Kidney tubule cell (primary cell): ENCODE measurements at places on chromosomes 13 and 19.
A peak's percentile ranks its signal among the peaks of the same experiment; 100 is the strongest.

GRCh38 chr13:24194447-24194846 lies 33.9 kb downstream of the SPATA13 start:
- peak; percentile 31 for DNase-seq

- no peak for DNase-seq
These were observed 20.3 kb downstream of the POP4 start for GRCh38 chr19:29626386-29626785.

- DNase-seq: no peak
These were observed 21.8 kb upstream of the ARGLU1 start for GRCh38 chr13:106589716-106590115.

DNA sequence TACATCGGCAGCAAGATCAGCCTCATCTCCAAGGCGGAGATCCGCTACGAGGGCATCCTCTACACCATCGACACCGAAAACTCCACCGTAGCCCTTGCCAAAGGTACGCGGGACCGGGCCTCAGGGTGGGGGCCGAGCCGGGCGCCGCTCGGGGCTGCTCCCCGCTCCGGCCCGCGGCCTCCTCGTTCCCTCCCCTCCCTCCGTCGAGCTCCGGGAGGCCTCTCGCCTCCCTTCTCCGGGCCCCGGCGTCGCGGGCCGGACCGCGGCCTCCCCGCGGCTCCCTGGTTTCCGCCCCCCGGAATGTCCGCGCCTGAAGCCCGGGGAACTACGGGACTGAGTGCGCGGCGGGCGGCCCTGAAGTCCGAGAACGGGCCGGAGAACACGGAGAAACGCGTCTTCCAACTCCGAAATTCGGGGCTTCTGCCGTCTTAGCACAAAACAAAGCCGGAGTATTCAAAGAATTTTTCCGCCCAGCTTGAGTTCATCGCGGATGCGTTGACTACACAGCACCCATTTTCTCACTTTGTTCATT lies 423 bp downstream of the LSM14A start:
- no peak for DNase-seq

DNA sequence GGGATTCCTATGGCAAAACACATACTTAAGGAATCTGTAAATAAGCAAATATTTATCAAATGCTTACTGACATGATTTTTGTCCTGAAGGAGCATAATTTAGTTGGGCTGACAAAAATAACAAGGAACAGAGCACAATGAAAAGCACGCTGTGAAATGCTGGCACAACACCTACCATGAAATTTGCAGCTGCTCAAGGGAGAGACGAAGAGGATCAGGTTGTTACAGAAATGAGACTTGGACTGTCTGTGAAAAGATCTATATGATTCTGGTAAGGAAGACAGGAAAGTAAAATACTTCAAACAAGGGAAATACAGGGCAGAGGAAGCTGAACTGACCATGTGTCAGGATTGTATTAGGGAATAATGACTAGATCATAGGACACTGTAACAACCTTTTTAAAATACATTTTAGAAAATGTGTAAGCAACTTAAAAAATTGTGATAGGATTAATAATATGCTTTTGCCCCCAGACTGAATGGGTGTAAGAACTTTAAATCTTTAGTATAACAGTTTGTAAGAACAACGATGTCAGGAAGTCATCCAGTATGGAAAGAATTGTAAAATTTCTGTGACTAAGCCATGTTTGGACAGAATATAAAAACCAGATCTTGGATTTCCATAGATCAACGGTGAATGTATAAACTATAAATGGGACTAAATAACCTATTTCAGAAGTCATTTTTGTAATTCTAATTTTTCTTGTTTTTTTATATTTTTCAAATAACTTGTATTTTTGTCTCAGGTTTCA lies 1556.0 kb downstream of the EFNB2 start:
- no peak for DNase-seq

GRCh38 chr19:46497773-46498172 lies 2.1 kb upstream of the PNMA8B start:
- DNase-seq: peak; percentile 28

DNA sequence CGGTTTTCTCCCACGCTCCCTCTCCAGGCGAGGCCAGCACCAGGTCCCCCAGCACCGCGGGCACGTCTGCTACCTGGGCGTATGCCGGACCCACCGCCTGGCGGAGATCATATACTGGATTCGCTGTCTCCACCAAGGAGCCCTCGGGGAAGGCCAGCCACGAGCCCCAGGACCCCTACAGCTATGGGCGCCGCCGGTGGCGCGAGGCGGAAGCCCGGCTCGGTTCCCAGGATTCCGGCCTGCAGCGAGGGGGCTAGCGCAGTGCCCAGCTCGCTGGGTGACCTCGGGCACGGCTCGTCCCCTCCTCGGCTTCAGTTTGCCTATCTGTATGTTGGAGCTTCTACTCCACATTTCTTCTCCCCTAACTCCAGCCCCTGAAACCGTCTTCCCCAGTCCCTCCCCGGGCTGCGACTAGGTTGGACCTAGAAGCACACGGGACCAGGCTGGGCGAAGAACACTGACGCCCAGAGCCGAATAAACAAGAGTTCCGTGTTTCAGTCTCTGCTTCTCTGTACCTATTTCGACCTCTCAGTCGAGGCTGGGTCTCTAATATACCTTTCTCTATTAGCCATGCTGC lies 749 bp upstream of the CPT1C start:
- DNase-seq: no peak

- DNase-seq: no peak
These were observed 13.2 kb downstream of the ENOX1 start for GRCh38 chr13:43773602-43774001.

DNA sequence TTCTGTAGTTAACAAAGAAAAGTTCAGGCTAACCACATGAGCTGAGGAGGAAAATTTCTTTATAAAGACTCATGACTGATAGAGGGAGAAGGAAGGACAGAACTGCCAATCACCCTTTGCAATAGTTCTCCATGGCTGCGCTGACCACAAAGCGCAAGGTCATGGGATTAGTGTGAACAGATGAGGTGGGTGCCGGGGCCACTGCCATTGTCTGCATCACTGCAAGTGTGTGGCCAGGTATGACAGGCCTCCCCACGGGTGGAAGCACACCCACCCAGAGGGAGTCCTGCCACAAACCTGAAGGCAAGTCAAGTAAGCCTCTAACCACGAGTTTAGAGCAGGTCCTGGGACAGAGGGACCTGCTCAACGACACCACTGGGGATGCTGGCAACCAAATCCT lies 128.1 kb downstream of the TUBA3C start:
- no peak for DNase-seq

GRCh38 chr13:85985797-85986196 lies 186.6 kb upstream of the SLITRK6 start:
- DNase-seq: no peak

- DNase-seq: no peak
These were observed 24.2 kb downstream of the EPN1 start for GRCh38 chr19:55699221-55699620.

DNA sequence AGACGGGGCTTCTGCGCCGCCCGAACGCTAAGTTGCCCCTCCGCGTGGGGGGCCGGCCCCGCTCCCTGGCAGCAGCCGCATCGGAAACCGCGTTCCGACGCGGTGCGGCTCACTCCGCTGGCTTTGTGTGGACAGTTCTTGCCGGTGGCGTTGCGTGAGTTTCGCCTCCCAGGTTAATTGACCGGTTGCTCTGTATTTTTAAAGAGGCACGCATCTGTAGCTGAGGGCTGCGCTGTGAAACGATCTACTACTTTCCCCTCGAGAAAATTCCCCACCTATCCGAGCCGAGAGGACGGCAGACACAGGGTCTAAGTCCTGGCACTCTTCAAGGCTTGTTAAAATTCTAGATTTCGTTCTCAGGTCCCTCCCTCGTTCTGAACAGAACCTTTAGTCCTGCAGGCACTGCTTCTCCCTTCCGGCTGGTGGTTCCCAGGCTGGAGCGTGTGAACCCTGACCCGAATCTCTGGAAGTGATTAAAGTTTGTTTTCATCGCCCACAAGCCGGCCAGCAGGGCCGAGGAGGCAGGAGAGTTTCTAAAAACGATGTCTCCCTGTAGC lies 933 bp downstream of the ARHGEF7 start:
- peak; percentile 6 for DNase-seq

GRCh38 chr19:48480558-48481500 lies 11.7 kb downstream of the CYTH2 start:
- no peak for DNase-seq

- DNase-seq: no peak
These were observed 346.6 kb downstream of the TSHZ3 start for GRCh38 chr19:31002518-31003244.

- DNase-seq: no peak
These were observed 539.5 kb upstream of the SLC10A2 start for GRCh38 chr13:103605546-103606326.

- peak; percentile 36 for DNase-seq
These were observed 611.4 kb downstream of the PCDH9 start for GRCh38 chr13:66618702-66619101.

- DNase-seq: peak; percentile 34
These were observed 1.5 kb upstream of the TRAPPC5 start for GRCh38 chr19:7678971-7679751.

- peak; percentile 94 for DNase-seq
These were observed 199.7 kb downstream of the KATNAL1 start for GRCh38 chr13:30107521-30108136.

GRCh38 chr13:108968566-108968965 lies 339.2 kb downstream of the MYO16 start:
- peak; percentile 64 for DNase-seq

DNA sequence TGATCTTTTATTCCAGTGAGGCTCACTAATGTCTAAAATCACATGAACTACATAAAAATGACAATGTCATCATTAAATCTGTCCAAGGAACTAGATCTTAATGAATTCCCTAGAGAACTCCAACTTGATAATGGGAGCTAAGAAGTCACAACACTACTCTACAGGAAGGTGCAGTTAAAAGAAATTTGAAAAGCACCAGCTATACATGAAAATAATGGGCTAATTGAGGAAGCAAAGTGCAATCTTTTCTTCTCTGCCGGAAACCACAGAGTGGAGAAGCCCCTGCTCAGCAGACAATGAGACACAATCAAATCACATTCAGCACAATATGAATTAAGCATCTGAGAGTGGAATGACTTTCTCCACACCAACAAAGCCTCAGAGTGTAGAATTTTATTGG lies 261.7 kb downstream of the LHFPL6 start:
- DNase-seq: no peak

DNA sequence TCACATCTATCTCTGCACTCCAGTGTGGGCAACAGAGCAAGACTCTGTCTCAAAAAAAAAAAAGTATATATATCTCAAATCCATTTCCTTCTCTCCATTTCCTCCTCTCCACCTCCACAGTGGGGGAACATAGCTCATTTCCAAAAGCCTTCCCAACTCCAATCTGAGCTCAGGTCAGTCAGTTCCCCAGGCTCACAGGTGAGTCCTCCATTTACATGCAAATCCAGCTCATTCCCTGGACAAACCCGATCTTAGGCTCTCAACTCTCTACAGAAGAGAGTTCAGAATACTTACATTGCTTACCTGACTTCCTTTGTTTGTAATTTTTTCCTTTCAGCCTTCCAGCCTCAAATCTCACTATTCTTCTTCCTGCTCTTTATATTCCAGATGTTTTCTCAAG lies 518.3 kb downstream of the GPC6 start:
- no peak for DNase-seq

- no peak for DNase-seq
These were observed 14.5 kb upstream of the MAP2K2 start for GRCh38 chr19:4138445-4138844.

DNA sequence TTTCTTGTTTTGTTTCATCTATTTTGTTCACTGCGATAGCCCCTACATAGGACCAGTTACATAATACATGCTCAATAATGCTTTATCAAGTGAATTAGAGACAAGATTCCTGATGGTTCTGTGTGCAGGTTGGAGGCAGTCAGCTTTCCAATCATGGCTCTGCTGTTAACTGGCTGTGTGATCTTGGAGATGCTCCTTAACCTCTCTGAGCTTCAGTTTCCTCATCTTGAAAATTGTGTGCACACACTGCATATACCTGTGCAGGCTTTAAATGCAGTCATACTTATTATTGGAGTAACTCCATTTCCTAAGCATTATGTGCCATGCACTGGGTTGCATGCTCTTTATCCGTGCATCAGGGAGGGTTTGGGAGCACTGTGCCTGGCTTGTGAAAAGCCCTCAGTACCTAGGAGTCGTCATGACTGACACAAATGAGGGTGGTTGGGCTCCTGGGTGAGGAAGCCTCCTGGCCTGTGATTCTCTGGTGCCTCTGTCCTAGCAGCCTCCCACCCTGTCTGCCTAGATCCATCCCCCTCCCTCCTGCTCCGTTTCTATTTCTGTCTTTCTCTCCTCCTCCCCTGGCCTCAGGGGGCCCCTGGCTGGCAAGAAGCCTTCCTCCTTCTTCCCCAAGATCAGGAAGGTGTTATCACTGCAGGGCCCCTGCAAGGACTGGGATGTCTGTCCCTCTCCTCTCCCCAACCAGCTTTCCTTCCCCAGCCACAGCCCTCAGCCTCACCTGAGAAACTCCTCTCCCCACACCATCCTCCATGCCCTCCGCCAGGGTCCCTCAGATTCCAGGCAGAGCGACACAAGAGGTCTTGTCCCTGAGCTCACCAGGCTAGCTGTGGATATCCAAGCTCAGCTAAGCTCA lies 8.7 kb downstream of the IFNL1 start:
- DNase-seq: no peak

DNA sequence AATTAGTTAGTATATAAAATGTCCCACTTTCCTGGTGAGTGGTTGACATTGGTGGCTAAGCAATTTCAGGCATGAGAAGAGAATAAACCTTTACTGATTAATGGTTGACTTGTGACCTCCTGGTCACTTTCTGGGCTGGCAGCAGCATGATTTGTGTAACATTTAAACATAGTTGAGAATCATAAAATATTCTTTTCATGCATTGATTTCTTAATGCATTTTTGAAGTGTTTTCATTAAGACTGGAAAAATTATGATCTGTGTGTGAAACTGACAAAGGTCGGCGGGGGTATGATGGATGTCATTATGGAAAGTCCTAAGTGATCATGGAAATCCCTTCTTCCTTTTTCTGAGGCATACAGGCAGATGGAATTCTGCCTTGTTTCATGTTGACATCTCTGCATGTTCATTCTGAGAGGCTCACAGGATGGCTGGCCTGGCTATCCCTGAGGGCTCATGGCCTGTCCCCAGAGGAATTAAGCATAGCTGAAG lies 98.7 kb upstream of the RNF113B start:
- peak; percentile 31 for DNase-seq

GRCh38 chr13:110454227-110454859 lies 107.2 kb downstream of the RAB20 start:
- no peak for DNase-seq

DNA sequence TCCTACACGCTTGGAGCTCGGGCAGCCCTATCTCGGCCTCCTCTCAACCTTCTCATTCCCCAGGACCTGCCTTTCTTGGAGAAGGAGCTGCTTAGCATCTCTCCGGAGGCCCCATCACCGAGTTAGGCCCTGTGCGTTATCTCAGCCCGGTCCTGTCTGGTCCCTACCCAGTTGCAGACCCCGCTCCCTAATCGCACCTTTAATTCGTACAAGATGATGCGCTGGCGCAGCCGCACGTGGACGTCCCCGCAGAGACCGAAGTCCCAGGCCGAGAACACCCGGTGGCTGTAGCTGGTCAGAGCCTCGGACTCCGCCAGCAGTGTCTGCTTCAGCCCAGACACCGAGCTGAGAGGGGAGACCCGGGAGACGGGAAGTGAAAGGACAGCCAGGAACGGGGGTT lies 5.7 kb upstream of the LENG1 start:
- no peak for DNase-seq
